ENCODE measurements at places on chromosomes 1 and 21. TPM values are rescaled to one million over a fixed set of nuclear protein-coding genes. Genes with fewer than 3 reads are reported as not detected.

DNA sequence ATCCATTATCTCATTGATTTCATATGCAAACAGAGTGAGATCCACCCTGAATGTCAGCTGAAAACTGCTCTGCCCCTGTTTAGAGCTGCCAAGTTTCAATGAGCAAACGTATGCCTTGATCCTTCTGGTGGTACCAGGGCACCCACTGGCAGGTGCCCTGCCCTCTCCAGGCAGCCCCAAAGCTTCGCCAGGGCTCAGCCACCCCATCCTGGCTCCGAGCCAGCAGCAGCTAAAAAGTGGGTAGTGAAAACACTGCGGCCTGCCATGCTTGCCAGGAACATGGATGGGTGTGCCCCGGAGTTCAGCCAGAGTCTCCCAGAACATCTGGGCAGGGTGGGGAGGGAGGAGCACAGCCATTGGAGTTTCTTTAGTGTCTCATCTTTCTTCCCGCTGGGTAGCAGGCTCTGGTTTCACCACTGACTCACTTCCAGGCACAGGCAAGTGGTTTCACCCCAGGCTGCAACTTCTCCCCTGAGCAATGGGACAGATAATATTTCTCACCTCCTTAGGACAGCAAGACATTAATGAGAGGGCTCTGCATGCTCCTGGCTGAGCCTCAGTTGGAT lies 8.1 kb upstream of the LMX1A start:
- DNase-seq, result no peak

GRCh38 chr1:156409439-156409838 lies 40.4 kb downstream of the RHBG start:
- DNase-seq, result no peak

Gene LDLRAD1
- total RNA-seq, result not detected

DNA sequence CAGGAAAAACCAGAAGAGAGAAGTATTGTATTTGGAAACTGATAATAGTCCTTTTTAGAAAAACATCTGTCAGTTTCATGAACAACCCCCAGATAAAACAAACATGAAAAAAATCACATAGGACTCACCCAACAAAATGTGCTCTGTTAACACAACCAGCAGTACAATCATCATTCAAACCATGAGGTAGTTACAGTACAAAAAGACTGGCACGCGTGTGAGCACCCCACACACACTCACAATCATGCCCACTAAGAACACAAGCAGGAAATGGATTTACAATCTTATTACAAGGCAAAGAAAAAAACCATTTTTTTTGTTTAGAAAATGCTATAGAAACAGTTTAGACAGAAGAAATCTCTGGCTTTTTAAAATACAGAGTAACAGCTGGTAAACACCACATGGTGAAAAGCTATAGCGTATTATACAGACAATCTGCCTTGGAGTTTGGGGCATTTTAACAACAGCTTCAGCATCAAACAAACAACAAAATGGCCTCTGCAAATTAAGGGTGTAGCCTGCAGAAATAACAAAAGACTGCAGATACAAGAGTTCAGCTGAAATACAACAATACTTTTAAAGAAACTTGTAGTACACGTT lies 180.0 kb downstream of the CDC7 start:
- no peak for DNase-seq

GRCh38 chr1:33348194-33348593 lies 27.3 kb upstream of the A3GALT2 start:
- DNase-seq, result no peak

- no peak for DNase-seq
These were observed 38.1 kb downstream of the TGFBR3 start for GRCh38 chr1:91847851-91848250.

- no peak for DNase-seq
These were observed 33.4 kb downstream of the CENPF start for GRCh38 chr1:214636436-214636835.

DNA sequence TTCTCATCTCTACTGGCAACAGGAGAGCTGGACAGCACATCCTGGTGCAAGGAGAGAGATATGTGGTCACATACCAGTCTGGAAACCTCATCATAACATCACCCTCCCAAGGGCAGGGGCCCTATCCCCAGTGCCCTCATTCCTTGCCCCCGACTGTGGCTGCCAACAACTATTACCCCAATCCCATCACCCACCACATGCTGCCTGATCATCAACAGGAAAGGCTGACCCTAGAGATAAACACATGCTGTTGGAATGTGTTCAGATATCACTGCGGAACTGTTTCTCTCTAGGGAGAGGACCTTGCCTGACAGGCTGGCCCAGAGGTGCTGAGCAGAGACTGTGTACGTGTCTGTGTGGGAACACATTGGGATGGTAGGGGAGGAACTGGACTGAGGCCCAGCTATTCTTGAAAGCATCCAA lies 4.5 kb upstream of the INKA2 start:
- no peak for DNase-seq

Gene NPR1
- total RNA-seq, result 50.6 TPM

- DNase-seq, result no peak
These were observed 199.7 kb downstream of the CAMTA1 start for GRCh38 chr1:6984986-6985385.

Gene FCRLB
- total RNA-seq, result 0.38 TPM

GRCh38 chr21:32515874-32516273 lies 69.4 kb downstream of the TCP10L start:
- DNase-seq, result no peak

Gene ANGPTL3
- not detected for total RNA-seq

- no peak for DNase-seq
These were observed 60.8 kb upstream of the RNF11 start for GRCh38 chr1:51175278-51175677.

- DNase-seq, result no peak
These were observed 41.6 kb downstream of the MFSD2A start for GRCh38 chr1:39996396-39997004.

DNA sequence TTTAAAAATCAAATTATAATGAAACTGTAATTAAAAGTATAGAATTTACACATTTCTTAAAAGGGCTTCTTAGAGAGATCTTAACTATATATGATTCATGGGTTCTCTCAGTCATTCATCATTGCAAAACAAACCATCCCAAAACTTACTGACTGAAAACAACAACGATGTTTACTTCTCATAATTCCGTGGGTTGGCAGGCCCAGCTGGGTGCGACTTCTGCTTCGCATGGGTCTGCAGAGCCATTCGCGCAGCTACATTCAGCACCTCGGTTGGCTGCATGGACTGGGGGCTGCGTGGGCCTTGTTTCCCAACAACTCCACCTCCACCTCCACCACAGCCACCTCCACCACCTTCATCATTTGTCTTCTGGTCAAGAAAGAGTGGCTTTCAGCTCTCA lies 4.0 kb downstream of the SLAMF8 start:
- no peak for DNase-seq
